ENCODE measurements at places on chromosomes 5 and 9.
A peak's percentile ranks its signal among the peaks of the same experiment; 100 is the strongest.

DNA sequence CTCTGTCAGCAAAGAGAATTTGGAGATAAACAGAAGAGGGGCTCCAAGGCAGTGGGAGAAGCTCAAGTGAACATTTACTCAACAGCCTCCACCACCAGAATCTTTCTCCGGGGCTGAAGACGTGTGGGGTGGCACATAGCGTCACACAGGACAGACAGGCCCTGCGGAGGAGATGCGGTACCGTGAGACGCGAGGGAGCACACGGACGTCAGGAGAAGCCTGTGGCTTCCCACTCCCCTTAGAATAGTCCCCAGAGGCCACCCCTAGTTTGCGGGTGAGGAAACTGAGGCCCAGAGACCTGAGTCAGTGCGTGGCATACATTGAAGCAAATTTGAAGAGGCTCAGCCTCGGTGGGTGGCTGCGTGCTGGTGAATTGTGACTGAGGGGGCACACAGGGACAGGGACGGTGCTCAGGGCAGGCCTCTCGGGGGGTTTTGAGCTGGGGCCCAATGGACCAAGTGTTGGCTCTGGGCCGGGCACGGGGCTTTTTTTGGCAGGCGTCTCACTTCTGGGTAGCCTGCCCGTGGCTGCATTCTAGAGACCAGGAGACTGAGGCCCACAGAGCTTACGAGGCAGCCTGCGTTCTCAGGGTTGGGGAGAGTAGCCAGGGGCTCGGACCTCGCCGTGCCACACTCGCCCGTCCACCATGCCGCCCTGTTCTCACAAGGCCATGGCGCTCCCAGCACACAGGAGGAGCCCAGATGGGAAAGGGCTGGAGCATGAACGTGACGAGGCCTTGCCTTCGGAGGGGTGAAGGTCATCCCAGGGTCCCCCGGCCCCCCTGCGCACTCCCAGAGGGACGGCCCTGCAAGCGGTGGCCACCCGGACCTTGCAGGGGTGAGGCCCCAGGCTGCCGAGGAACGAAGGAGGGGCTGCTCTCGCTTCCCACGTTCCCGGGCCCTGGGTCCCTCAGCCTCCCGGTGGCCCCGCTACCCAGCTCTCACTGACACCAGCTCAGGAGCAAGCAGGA is 220.6 kb downstream of the C9orf50 start:
- no peak for DNase-seq

DNA sequence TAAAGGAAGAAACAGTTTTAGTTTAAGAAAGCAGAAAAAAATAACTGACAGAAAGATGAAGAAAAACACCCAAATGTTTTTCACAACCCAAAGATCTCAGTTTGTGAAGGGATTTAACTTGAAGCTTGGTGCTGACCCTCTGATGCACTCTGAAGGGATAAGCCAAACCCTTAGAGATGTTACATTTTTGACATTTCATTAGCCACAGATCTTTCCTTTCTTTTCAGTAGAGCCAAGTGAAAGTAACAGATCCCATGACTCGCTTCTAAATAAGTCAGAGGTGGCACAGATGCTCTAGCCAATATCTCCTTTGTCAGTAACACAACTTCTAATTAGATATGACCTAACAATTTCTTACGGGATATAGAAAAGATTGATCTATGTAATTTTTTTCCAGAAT is 394.5 kb upstream of the EDIL3 start:
- no peak for DNase-seq

DNA sequence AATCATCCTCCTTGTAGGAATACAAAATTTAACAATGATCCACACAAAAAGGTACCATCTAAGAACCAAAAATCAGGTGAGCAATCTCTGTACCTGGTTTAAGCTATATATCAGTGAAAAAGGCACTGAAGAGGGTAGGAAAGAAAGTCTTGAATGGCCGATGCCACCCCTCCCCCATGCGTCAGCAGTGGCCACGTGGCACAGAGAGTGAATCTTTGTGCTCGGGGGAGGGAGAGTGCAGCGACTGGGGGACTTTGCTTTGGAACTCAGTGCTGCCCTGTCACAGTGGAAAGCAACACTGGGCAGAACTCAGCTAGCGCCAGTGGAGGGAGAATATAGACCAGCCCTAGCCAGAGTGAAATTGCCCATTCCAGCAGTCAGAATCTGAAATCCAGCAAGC is 28.3 kb upstream of the PDE4D start:
- no peak for DNase-seq

- no peak for DNase-seq
Observed at GRCh38 chr9:76516871-76517270, 57.9 kb downstream of the GCNT1 start.

DNA sequence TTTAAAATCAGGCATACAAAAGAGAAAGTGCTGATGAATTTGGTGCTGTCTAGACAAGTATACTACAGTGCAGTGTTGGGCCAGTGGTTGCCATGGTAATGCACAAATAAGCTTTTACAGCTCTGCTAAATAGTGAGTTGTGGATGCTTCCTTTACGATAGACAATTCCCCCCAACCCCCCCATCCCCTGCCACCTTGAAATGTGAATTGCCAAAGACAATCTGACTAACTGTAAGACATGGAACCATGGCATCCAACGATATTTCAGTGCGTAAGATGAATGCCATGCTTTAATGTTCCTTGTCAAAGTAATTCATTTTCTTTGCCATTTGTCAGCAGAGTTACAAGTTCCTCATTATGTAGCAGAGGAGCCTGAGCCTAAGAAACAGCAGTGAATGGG is 91.5 kb upstream of the NREP start:
- DNase-seq: no peak

- peak; percentile 39 for DNase-seq
Observed at GRCh38 chr9:137478962-137479861, 20.1 kb upstream of the NSMF start.

DNA sequence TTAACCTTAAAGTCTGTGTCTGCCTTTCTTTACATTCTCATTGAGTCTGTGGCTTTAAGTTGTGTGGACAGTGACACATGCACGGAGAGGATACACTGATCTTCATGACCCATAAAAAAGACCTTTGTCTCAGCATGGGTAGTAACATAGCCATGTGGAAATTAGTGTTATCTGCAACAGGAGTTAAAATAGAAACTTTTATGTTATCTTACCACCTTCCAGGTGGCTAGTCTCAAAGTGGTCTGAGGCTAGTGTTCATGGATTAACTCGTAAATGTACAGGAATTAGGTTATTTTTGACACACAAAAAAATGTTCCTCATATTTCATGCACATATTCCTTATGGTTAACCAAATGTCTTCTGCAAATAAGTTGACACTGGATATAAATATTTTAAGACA is 607.0 kb downstream of the ISL1 start:
- DNase-seq: no peak

- DNase-seq: peak; percentile 87
Observed at GRCh38 chr5:154850255-154851062, at the start of gene FAXDC2. FAXDC2 (minus strand) TSS chr5:154850603; CDS start chr5:154838178, 12,425 bp downstream.

DNA sequence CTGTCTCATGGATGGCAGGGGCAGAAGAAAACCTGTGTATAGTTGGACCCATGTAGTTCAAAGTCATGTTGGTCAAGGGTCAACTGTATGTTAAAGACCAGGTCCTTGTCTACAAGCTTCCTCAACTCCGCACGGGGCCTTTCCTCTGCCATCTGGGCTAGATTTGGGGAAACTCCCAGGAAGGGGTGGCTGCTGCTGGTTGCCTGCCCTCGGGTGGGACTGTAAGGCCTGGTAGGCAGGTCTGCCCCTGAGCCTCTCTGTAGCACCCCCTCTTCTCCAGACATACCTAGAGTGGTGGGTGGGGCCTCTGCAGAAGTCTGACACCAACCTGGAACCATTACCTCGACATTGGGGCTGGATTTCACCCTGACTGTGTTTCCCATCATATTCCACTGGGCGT is 15.2 kb downstream of the ENHO start:
- no peak for DNase-seq

GRCh38 chr9:114224247-114224610 is 68.9 kb downstream of the COL27A1 start:
- peak; percentile 73 for DNase-seq

DNA sequence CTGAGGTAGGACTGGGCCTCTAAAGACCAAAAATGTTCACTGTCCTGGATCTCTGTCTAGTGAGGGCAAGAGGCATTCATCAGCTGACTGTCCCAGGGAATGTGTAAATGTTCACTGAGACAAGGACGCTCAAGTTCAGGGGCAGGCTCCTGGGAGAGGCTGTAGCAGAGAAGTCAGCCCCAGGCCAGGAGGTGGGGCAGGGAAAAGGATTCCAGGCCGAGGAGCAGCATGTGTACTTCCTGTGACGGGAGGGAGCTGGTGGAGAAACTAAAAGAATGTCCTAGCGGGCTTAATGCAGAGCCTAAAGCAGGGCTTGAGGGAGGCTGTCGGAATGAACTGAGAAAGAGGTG is 205.8 kb downstream of the GABBR2 start:
- DNase-seq: peak; percentile 78

GRCh38 chr9:115601434-115601833 is 483.5 kb upstream of the TNC start:
- no peak for DNase-seq

Data from AG08395 (cell line).